Pulmonary artery endothelial cell (primary cell): ENCODE measurements at places on chromosomes 7 and 10.

GRCh38 chr7:96354881-96355280 lies 33.0 kb upstream of the SLC25A13 start:
- no peak for DNase-seq

DNA sequence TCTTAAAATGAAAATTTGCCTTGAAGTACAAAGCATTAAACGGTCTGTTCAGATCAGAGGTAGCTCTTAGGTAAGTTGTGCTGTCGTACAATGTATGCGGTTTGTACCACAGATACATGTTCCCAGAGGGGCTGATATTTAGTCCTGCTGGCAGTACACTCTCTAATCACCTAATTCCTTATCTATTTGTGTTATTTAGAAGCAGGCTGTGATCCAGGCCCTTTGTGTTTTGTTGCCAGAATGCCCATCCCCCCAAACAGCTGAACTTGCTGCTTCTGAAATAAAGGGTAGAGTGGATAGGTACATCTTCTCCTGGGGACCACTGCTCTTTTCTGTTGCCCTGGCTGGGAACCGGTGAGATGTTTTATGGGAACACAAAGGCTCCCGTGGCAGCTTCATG lies 84.5 kb downstream of the SND1 start:
- DNase-seq: no peak

GRCh38 chr10:105063796-105064195 lies 422.7 kb downstream of the SORCS3 start:
- no peak for DNase-seq

- no peak for DNase-seq
These were observed 255.1 kb upstream of the MKLN1 start for GRCh38 chr7:131072505-131073091.

- DNase-seq: no peak
These were observed 137.6 kb downstream of the LYZL1 start for GRCh38 chr10:29426420-29426819.

- DNase-seq: no peak
These were observed 166.1 kb upstream of the NRG3 start for GRCh38 chr10:81708929-81709328.

DNA sequence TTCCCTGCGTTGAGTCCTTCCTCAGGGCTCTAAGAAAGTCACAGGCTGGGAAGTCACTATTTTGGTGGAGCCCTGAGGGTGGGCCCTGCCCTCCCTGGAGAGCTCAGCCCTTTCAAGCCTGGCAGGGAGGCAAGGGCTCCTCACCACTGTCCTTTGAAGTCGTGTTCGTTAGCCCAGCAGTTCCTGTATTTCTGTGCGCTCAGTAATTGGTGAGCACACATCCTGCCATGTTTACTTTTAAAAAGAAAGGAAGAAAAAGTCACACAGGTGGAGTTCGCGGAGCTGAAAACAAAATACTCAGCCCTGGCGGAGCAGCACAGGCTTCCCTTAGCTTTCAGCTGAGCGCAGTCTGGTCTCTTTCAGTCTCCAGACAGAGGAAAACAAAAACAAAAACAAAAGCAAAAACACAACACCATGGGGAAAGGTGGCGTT lies 37.1 kb downstream of the PRKCQ start:
- DNase-seq: no peak

GRCh38 chr7:99938296-99938695 lies 8.9 kb upstream of the GJC3 start:
- no peak for DNase-seq

DNA sequence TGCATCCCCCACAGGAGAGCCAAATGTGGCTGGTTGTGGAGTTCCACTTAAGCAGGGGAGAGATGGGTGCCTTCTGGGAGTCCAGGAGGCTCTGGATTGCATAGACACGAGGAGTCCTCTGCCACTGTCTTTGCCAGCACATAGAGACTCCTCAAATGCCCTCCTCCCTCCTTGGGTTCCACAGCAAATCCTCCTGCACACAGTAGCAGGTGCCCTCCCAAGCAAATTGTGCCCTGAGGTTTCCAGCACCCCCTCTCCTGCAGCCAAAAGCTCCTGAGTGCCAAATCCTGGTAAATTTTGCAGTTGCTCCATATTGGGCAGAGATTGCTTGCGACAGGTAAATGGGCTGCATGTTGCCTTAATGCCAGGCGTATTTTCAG lies 5.8 kb downstream of the EVX1 start:
- no peak for DNase-seq

DNA sequence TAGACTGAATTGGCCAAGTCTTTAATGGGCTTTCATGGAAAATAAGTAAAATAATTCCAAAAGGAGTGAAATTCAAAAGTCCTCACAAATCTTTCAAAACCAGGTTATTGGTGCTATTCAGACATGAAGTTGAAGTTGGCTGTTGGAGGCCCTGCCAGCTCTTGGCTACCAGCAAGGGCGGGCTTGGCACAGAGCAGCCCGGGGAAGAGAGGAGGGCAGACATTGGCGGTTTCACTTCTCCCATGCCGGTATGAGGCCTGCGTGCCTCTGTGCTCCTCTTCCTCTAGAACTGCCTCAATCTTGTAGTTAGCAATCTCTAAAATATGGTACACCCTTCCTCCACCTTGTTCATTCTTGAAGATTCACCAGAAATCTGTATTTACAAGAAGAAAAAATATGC lies 16.4 kb upstream of the NPS start:
- DNase-seq: no peak
